Fibroblast of villous mesenchyme (primary cell): ENCODE measurements at places on chromosomes 5 and 9. TPM values are rescaled to one million over a fixed set of nuclear protein-coding genes. Genes with fewer than 3 reads are reported as not detected.

DNA sequence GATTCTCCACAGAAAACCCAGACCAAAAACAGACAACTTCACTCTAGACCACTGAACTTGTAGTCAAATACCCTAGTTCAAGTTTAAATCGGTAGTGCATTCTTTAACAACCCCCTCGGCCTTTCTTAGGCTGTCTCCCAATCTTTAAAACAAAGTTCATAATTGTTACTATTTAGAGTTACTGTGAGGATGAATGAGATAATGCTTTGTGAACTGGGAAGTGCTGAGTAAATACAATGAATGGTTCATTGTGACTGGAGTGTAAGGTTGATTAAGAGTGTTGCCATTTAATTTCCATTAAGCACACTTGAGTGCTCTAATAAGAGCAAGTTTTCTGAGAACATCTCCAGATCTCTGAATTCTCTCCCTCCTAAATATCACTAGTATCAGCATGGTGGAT is 228.8 kb upstream of the PIK3R1 start:
- no peak for DNase-seq

- no peak for DNase-seq
Observed at GRCh38 chr5:146338774-146339714, at the start of gene POU4F3. Gene POU4F3 (plus strand): TSS chr5:146338839. CDS start chr5:146339113, 274 bp downstream.

DNA sequence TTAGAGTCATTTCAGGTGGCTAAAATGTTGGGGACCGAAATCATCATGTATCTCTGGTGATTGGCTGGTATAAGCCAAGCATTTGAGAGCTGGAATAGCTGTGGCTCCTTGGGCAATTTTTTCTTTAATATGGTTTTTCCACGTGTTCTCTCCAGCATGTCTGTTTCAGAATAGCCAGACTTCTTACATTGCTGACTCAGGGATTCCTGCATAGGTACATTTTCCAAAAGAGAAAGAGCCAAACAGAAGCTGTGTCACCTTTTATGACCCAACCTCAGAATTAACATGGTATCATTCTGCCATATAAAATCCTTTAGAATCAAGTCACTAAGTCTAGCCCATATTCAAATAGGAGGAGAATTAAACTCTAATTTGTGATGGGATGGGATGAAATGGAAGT is 74.8 kb upstream of the TSLP start:
- no peak for DNase-seq

DIRAS2 gene
- 0.97 and 1.3 TPM in 2 replicates for total RNA-seq

GRCh38 chr9:95457769-95458168 is 59.0 kb downstream of the PTCH1 start:
- DNase-seq, result peak; percentile 93

GRCh38 chr9:136799854-136800657 is 3.9 kb downstream of the CCDC183 start:
- peak; percentile 88 for DNase-seq

GRCh38 chr5:159331093-159331973 is 1.0 kb upstream of the IL12B start:
- DNase-seq, result peak; percentile 25

GRXCR2 gene
- total RNA-seq, result not detected in 2 replicates

DNA sequence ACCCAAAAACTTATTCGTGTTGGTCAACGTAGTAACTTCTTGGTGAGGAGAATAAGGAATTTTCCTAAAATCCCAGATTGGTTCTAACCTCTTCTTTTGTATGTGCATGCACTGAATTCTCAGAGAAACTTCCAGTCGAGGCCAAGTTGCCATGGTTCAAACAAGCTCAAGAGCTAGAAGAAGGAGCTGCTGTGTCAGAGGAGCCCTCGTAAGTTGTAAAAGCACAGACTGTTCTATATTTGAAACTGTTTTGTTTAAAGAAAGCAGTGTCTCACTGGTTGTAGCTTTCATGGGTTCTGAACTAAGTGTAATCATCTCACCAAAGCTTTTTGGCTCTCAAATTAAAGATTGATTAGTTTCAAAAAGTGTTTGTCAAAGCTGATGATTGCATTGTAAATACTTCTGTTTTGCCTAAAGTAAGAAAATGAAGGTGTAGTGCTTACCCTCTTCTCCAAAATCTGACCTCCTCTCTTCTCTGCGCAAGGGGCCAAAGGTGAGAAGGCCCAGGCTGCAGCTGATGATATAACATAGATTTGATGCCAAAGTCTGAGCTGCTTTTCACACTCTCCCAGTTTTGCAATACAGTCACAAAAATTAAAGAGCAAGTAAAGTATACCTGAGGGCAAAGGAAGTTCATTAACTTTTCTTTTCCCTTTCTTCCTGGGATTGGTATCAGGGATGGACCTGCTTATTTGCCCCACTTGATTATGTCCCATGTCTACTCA is 210.8 kb downstream of the ADAMTSL1 start:
- DNase-seq, result no peak

- DNase-seq, result no peak
Observed at GRCh38 chr5:150519560-150519945, 11.6 kb downstream of the NDST1 start.

- no peak for DNase-seq
Observed at GRCh38 chr9:37025823-37026112, 8.3 kb downstream of the PAX5 start.

GRCh38 chr5:67139030-67139429 is 57.6 kb downstream of the CD180 start:
- no peak for DNase-seq

COL27A1 gene
- 22.9 and 23.3 TPM in 2 replicates for total RNA-seq

DNA sequence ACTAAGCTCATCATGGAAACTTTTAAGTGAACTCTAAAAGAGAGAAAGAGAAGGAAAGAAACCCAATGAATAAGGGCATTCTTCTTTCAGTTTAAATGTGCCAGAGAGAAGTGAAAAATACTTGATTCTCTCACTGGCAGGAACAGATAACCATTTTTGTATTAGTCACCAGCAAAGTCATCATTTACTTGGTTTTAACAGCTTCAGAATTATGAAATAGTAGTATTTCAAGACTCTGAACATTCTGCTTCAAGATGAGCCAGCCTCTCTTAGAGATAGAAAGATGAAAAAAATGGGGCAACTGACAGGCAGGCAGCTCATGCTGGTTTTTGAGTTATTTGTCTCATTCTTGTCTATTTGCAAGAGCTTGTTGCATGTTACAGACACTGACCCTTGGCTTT is 103.5 kb downstream of the GCNT1 start:
- DNase-seq, result peak; percentile 83

- no peak for DNase-seq
Observed at GRCh38 chr5:4405614-4406219, 734.4 kb upstream of the ADAMTS16 start.

- peak; percentile 31 for DNase-seq
Observed at GRCh38 chr5:128169401-128170017, 85.9 kb downstream of the SLC12A2 start.
